ENCODE measurements at places on chromosomes 1 and 21.

DNA sequence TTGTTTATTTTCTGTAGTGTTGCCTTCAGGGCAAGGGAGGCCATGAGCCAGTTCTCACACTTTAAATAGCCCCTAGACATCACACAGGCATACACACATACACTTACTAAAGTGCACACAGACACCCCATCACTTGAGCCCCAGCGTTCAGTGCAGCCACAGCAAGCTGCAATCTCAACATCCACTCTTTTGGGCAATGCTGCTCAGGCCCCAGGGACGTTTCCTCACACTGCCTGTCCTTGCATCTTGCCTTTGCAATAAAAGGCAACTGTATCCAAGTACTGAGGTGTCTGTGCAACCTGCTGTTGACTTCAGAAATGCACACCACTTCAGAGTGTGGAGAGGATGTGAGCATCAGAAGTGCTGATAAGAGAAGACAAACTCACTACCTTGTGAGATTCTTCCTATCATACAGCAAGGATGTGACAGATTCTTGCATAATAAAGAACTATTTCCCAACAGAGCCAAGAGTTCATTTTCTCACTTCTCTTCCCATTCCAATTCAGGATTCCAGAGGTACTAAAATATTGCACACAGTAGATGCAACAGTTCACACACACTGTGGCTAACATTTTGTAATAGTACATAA lies 36.2 kb downstream of the IRF2BP2 start:
- no peak overlapping the region for H3K27ac ChIP-seq
- no peaks in the 10 kb centered on the region for H3K27me3 ChIP-seq
- no peaks in the 10 kb centered on the region for H3K4me1 ChIP-seq

DNA sequence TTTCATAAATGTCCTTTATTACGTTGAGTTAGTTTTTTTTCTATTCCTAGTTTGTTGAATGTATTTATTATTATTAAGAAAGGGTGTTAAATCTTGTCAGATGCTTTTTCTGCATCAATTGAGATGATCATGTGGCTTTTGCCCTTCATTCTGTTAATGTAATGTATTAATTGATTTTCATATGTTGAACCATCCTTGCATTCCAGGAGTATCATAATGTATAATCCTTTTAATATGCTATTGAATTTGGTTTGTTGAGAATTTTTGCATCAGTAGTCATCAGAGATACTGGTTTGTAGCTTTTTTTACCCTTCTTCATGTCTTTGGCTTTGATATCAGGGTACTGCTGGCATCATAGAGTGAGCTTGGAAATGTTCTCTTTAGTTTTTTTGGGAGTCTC lies 100.0 kb downstream of the POFUT2 start:
- peak overlapping the region; percentile 43 for H3K4me3 ChIP-seq
- no peak for DNase-seq
- H3K27me3 ChIP-seq = no peaks in the 10 kb centered on the region
- no peak overlapping the region for H3K27ac ChIP-seq
- H3K4me1 ChIP-seq = no peaks in the 10 kb centered on the region

DNA sequence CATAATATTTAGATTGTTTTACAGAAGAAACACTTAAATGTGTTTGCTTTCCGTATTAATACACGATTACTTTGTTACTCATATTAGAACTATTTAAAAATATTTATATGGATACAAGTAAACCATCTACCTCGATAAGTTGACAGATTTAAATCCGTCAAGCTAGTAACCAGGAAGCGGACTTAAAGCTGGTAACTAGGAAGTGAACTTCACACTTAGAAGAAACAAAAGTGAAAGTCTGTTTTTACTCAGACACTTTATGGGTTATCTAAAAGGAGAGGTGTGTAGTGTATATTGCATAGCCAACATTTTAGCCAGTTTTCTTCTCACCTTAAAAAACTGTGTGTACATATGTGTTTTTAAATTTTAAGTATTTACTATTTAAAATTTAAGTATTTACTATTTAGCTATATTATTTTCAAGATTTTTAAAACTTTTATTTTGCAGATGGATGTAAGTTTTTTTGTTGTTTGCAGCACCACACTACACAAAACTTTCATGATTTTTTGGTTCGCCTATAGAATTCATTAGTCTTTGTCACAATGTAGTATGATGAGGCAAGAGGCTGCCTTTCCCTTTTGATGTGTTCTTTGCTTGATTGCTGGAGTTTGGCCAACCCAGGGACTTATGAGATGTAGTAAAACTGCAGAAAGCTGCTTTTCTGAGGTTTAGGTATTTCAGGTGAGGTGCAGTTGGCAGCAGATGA lies 2.7 kb downstream of the USP25 start:
- no peak for DNase-seq
- no peak overlapping the region for H3K27ac ChIP-seq
- H3K4me1 ChIP-seq = no peaks in the 10 kb centered on the region
- no peaks in the 10 kb centered on the region for H3K27me3 ChIP-seq
- no peaks in the 10 kb centered on the region for H3K36me3 ChIP-seq
- peak overlapping the region; percentile 95 for H3K4me3 ChIP-seq

GRCh38 chr1:9416506-9416905 lies 122.8 kb upstream of the SLC25A33 start:
- no peak overlapping the region for H3K4me3 ChIP-seq
- H3K27ac ChIP-seq = no peak overlapping the region
- no peaks in the 10 kb centered on the region for H3K27me3 ChIP-seq
- H3K4me1 ChIP-seq = peaks cover 5% of the 10 kb centered on the region

- no peak overlapping the region for H3K27ac ChIP-seq
- H3K4me3 ChIP-seq = peak overlapping the region; percentile 28
- DNase-seq = no peak
- H3K4me1 ChIP-seq = peaks cover 4% of the 10 kb centered on the region
These were observed 138.6 kb upstream of the B3GALT2 start for GRCh38 chr1:193325042-193325441.

GRCh38 chr21:42580076-42580792 lies 66.6 kb downstream of the SLC37A1 start:
- no peaks in the 10 kb centered on the region for H3K36me3 ChIP-seq
- H3K4me1 ChIP-seq = no peaks in the 10 kb centered on the region
- H3K27ac ChIP-seq = no peak overlapping the region
- H3K4me3 ChIP-seq = no peak overlapping the region
- DNase-seq = no peak
- no peaks in the 10 kb centered on the region for H3K27me3 ChIP-seq

GRCh38 chr1:94247138-94248094 lies 10.0 kb upstream of the ARHGAP29 start:
- peaks cover 45% of the 10 kb centered on the region for H3K27me3 ChIP-seq
- H3K36me3 ChIP-seq = no peaks in the 10 kb centered on the region
- peak; percentile 95 for DNase-seq

DNA sequence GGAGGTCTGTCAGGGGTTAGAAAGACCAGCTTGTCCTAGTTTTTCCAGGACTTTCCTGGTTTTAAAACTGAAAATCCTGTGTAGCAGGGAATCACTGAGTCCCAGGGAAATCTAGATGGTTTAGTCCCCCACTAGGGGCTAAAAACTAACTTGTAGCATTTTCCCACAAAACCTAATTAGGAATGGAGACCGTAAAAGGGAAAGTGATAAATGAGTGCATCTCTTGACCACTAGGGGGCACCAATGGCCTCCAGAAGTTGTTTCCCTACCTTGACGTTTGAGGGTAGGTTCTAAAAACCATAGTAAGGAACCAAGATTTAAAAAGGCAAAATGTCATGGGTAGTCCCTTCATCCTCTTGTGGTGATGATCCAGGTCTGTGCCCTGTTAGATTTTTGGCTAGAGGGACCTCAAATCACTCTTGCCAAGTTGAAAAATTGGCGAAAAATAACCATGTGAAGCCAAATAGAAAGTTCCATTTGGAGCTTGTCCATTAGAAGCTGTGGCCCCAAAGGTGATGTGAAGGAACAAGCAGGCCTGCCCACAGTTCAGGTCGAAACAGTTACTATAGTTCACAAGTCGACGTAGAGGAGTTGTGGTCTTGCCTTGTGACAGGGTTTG lies 24.5 kb downstream of the CLIC6 start:
- no peaks in the 10 kb centered on the region for H3K36me3 ChIP-seq
- H3K4me1 ChIP-seq = peaks cover 2% of the 10 kb centered on the region
- peaks cover 7% of the 10 kb centered on the region for H3K27me3 ChIP-seq
- H3K27ac ChIP-seq = no peak overlapping the region
- no peak overlapping the region for H3K4me3 ChIP-seq

- H3K27ac ChIP-seq = no peak overlapping the region
- no peak overlapping the region for H3K4me3 ChIP-seq
- H3K4me1 ChIP-seq = no peaks in the 10 kb centered on the region
These were observed 2.4 kb upstream of the PRAMEF12 start for GRCh38 chr1:12771186-12771585.

DNA sequence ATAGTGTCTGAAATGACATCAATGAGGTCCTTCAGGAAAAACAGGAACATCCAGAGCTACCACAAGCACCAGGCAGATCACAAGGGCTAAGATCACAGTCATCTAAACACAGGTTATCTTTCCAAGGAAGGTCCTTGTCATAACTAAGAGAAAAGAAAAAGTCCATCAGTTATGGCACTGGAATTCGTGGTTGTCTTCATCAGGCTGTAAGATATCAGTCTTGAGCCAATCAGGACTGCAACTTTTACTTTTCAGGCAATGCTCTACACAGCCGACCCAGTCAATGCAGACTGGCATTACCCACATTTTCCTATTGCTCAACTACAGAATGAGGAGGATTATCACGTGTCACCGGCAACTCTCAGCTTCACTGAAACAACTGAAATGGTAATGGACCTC lies 26.4 kb downstream of the SORT1 start:
- H3K27me3 ChIP-seq = no peaks in the 10 kb centered on the region
- no peak for DNase-seq
- H3K36me3 ChIP-seq = peaks cover 10% of the 10 kb centered on the region
- H3K4me3 ChIP-seq = no peak overlapping the region

DNA sequence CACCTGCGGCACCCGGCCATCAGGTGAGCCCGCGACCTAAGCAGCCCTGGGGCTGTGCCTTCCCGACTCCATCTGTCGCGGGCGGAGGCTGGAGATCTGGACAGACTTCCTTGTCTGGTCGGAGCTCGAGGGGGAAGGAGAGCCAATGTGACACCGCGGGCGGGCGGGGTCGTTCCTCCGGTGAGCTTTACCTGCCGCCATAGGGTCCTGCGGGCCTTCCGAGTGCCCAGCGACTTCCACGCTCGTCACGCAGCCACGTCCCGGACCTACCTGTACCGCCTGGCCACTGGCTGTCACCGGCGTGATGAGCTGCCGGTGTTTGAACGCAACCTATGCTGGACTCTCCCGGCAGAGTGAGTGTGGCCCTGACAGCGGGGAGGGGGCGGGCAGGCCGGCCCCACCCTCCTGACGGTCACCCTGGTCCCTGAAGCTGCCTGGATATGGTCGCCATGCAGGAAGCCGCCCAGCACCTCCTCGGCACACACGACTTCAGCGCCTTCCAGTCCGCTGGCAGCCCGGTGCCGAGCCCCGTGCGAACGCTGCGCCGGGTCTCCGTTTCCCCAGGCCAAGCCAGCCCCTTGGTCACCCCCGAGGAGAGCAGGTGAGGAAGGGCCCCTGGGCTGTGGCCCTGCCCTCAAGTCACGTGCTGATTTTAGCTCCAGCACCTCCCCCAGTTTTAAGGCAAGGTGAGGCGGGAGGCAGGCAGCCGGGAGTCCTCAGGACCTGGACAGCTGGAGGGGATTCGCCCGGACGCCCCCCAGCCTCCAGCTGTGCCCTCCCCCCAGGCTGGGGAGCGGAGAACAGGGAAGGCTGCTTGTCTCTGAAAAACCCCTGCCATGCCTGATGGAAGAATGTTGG lies 1.1 kb downstream of the PUSL1 start:
- DNase-seq = peak; percentile 81
- H3K27me3 ChIP-seq = no peaks in the 10 kb centered on the region
- H3K4me3 ChIP-seq = peak overlapping the region; percentile 79
- H3K36me3 ChIP-seq = peaks cover 28% of the 10 kb centered on the region

- DNase-seq = no peak
- peaks cover 7% of the 10 kb centered on the region for H3K4me1 ChIP-seq
- no peak overlapping the region for H3K27ac ChIP-seq
- H3K36me3 ChIP-seq = no peaks in the 10 kb centered on the region
These were observed 93.2 kb downstream of the EPHB2 start for GRCh38 chr1:22803833-22804232.

DNA sequence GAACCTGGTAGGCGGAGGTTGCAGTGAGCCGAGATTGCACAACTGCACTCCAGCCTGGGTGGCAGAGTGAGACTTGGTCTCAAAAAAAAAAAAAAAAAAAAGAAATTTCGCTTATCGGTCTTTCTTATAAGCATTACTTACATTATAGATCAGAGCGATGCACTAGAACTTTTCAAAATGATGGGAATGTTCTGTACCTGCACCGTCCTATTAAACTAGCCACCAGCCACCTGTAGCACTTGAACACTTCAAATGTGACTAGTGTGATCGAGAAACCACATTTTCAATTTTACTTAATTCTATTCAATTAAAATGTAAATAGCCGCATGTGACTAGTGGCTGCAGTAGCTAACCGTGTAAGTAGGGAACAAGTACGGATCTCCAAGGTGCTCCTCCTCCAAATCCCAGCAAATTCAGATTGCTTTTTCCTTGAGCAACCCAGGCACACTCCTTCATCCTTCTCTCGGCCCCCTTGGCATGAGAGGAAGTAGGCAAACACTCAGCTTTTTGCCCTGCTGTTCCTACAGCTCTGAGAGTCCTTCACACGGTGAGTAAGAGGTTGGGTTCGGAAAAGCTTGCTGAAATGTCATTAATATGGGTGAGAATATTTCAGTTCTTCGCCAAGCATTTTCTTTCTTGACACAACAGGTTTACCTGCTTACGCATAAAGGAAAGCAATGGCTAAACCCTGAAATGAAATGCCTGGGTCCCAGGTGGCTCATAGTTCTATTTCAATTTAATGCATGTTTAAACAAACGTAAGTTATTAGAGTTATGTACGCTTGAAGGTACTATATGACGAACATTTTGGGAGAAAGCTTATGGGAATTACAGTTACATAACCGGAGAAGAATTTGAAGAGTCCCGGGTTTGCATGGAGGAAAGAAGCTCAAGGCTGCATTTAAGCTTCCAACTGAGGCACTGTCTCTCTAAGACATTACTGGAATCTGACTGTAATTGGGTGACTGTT lies 69.5 kb upstream of the HUNK start:
- H3K27me3 ChIP-seq = no peaks in the 10 kb centered on the region
- no peak overlapping the region for H3K4me3 ChIP-seq
- H3K27ac ChIP-seq = no peak overlapping the region
- DNase-seq = no peak
- no peaks in the 10 kb centered on the region for H3K4me1 ChIP-seq
- H3K36me3 ChIP-seq = no peaks in the 10 kb centered on the region

GRCh38 chr1:205240118-205240517 lies 12.4 kb downstream of the TMCC2 start:
- no peak overlapping the region for H3K4me3 ChIP-seq
- no peaks in the 10 kb centered on the region for H3K4me1 ChIP-seq
- no peaks in the 10 kb centered on the region for H3K27me3 ChIP-seq
- no peaks in the 10 kb centered on the region for H3K36me3 ChIP-seq
- DNase-seq = peak; percentile 16
